Activated CD4-positive, alpha-beta T cell treated with anti-CD3 and anti-CD28 coated beads for 24 hours (primary cell): ENCODE measurements at places on chromosomes 4 and X.

GRCh38 chrX:39492497-39493162 is 605.1 kb downstream of the BCOR start:
- no peak for DNase-seq

DNA sequence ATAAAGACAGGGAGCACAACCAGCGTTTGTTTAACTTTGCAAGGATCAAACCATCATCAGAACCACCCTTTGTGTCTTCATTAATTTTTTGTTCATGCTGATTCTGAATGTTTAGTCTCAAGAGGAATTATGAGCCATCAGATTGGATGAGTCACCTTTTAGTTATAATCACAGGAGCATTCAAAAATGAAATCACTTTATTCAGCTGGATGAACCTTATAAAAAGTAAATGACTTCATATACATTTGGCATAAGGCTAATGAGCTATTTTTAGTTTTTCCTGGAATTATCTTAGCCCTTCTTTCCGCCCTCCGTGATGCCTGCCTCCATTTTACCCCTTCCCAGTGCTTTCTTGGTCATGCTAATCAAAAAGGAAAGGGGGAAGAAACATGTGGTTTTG is 103.6 kb downstream of the SORBS2 start:
- no peak for DNase-seq

- no peak for DNase-seq
Observed at GRCh38 chr4:41540687-41541086, 2.7 kb downstream of the LIMCH1 start.

GRCh38 chrX:70033348-70034051 is 16.2 kb downstream of the AWAT2 start:
- no peak for DNase-seq

- no peak for DNase-seq
Observed at GRCh38 chr4:106172861-106173260, 143.1 kb downstream of the TBCK start.

- DNase-seq = no peak
Observed at GRCh38 chr4:143403553-143403820, 66.8 kb downstream of the GAB1 start.

- DNase-seq = no peak
Observed at GRCh38 chr4:8732092-8732491, 139.5 kb downstream of the CPZ start.

- DNase-seq = no peak
Observed at GRCh38 chrX:24789047-24789446, 95.3 kb downstream of the POLA1 start.

DNA sequence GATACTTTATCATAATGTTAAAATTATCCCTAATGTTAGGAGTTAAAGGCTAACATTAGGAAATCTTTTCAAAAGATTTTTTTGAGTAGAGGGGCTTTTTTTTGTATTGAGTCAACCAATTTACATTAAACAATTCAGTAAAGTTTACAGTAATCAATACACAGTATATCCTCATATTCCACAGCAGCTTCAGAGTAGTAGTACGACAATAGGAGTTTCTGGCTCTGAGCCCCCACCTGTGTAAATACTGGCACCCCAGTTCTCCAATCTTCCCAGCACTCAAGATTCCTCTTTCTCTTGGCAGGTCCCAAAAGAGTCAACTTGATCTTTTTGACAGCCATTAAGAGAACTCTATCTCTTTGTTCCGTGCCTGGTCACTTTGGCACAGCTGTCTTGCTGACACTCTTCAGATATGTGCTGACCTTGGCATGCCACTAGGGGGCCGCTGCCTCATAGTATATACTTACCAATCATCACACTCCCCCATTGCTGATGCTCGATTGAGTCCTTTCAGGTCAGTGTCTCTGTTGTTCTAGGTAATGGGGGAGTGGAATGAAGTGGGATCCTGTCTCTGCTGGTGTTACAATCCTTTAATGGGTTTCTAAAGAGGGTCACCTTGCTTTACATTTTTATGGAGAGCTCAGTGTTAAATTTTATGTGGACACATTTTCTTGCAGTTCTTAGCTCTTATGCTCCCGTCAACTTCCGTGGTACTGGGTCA is 19.5 kb upstream of the CCNI start:
- peak; percentile 62 for DNase-seq

GRCh38 chrX:154488336-154489075 is 1.9 kb downstream of the SLC10A3 start:
- DNase-seq = no peak

DNA sequence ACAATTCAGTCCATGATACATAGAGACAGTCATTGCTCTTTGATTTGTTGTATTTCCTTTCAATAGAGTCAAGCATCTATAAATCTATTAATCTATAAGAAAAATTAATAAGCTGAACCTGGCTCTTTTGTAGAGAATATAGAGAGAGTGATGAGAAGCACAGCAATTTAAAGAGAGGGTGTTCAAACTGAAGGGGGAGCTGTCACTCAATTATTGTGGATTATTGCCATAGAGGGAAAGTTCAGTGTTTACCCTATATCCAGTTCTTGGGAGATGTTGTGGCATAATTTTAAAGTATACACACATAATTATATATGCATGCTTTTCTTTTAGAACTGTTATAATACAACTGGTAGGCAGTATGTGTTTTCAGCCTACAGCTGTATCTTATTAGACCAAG is 1469.0 kb upstream of the PABPC4L start:
- no peak for DNase-seq
